ENCODE measurements at places on chromosomes 16 and 17. TPM values are rescaled to one million over a fixed set of nuclear protein-coding genes. Genes with fewer than 3 reads are reported as not detected.

The CD300A gene
- total RNA-seq, result 2.0 TPM

The KIF2B gene
- total RNA-seq, result not detected

The TLCD2 gene
- 1.4 TPM for total RNA-seq

The RASD1 gene
- 5.3 TPM for total RNA-seq

The C1QL1 gene
- 13.4 TPM for total RNA-seq

DNA sequence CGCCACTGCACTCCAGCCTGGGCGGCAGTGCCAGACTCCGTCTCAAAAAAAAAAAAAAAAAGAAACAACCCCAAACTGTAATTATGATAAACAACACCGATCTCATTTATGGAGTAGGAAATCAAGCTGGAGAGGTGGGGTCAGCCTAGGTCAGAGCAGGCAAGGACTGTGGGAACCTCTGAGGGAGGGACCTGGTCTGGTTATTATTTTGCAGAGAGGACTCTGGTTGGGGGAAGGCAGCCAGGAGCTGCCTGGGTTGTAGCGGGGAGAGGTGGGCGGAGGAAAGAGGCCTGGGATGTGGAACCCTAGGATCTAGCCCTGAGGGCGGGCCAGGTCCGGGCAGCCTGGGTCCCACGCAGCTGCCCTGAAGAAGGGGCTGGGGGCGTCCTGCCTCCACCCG is 10.9 kb upstream of the HS3ST6 start:
- H3K27me3 ChIP-seq, result peaks cover 48% of the 10 kb centered on the region
- H3K36me3 ChIP-seq, result no peaks in the 10 kb centered on the region
- H3K27ac ChIP-seq, result no peak overlapping the region
- peaks cover 15% of the 10 kb centered on the region for H3K4me1 ChIP-seq
- no peak for DNase-seq

DNA sequence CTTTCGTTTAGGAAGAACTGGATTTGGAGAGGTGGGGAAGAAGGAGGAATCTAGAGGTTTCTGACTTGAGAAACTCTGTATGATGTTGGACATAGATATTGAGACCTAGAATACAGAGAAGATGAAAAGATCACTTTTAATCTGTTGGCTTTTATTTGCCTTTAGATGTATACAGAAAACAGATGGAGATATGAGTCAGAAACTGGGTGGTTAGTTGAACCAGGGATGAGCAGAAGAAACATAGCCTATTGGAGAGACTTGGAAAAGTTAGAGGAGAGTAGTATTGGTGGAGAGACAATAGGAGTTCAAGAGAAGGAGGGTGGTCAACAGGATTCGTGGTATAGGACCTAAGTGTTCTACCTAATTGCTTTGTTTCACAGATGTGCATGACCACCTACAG is 5.1 kb downstream of the PHAF1 start:
- H3K4me1 ChIP-seq, result peaks cover 18% of the 10 kb centered on the region
- H3K4me3 ChIP-seq, result no peak overlapping the region
- DNase-seq, result no peak
- H3K36me3 ChIP-seq, result no peaks in the 10 kb centered on the region
- peak overlapping the region; percentile 15 for H3K27ac ChIP-seq

DNA sequence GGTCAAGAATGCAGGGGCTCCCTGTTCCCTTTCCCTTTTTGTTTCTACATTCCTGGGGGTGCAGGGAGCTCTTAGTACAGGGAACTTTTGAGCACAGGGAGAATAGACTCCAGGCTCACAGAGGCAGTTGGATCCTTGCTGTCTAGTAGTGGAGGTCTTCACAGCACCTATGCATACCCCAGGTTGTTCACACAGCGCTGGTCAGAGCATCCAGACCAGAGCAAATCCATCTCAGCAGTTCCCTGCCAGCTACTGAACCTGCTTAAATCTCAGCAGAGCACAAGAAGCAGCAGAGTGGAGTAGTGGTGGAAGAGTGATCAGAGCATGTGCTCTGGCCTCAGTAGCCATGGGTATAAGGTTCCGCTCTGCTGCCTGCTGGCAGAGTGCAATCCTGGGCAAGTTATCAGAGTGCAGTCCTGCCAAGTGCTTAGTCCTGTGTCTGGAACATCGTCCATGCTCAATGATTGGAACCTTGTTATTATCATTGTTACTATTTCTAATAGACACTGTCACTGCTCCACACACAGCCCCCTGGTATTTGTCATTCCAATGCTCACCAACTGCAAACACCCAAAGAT is 220.4 kb downstream of the CBLN1 start:
- no peak overlapping the region for H3K4me3 ChIP-seq
- H3K27ac ChIP-seq, result no peak overlapping the region
- no peak for DNase-seq
- no peaks in the 10 kb centered on the region for H3K36me3 ChIP-seq
- H3K4me1 ChIP-seq, result peaks cover 4% of the 10 kb centered on the region
- H3K27me3 ChIP-seq, result no peaks in the 10 kb centered on the region

DNA sequence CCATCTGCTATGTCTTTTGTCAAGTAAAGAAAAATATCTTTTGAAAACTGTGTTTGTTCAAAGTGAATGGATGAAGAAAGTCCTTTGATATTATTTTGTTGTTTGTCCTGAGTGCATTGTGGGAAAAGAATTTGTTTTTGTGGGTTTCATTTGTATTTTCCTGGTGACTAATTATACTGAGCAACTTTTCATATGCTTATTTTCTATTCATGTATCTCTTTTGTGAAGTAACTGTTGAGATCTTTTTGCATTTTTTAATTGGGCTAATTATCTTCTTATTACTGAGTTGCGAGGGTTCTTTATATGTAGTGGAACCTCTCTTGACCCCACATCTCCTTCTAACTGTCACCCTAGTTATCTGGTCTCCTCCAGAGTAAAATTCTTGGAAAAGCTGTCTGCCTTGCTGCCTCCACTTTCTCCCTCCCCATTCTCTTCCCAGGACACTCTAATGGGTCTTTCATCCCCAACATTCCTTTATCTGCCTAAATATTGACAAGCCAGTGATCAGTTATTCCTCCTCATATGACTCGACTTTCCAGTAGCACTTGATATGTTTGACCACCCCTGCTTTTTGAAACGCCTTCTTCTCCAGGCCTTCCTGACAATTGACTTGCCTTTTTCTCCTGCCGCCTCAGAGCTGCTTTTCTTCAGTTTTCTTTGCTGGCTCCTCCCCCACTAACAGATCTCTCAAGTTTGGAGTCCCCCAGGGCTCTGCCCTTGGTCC is 117.6 kb upstream of the HAS3 start:
- no peaks in the 10 kb centered on the region for H3K36me3 ChIP-seq
- DNase-seq, result no peak
- H3K27me3 ChIP-seq, result no peaks in the 10 kb centered on the region
- peak overlapping the region; percentile 81 for H3K27ac ChIP-seq

DNA sequence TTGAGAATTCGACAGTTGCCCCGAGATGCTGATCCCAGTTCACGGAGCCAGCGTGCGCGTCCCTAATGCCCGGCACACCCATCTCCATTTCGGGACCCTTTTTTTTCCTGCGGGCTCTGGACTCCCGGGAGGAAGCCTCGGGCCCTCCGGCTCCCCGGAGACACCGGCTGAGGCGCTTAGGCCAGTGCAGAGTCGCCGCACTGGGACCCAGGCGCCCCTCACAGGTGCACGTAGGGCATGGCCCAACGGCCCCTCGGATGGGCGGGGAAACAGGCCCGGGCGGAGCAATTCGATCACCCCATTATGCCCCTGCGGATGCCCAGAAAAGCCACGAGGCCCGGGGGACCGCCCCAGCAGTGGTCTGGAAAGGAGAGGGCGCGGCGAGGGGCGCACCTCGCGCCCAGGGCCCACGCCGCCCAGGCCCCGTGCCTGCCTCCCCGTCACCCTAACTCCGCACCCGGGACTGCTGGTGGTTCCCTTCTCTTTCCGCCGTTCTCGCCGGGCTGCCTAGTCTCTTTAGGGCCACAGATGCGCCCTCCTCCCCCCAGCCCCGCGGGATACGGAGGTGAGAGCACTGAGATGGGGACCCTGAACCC is 18.5 kb upstream of the ZFHX3 start:
- no peak overlapping the region for H3K27ac ChIP-seq
- DNase-seq, result peak; percentile 49
- peaks cover 69% of the 10 kb centered on the region for H3K4me1 ChIP-seq
- H3K36me3 ChIP-seq, result no peaks in the 10 kb centered on the region
